CD4-positive, CD25-positive, alpha-beta regulatory T cell (primary cell): ENCODE measurements at places on chromosomes 5 and 9.

GRCh38 chr5:171871711-171872110, 86.1 kb downstream of the SMIM23 start:
- DNase-seq = no peak

DNA sequence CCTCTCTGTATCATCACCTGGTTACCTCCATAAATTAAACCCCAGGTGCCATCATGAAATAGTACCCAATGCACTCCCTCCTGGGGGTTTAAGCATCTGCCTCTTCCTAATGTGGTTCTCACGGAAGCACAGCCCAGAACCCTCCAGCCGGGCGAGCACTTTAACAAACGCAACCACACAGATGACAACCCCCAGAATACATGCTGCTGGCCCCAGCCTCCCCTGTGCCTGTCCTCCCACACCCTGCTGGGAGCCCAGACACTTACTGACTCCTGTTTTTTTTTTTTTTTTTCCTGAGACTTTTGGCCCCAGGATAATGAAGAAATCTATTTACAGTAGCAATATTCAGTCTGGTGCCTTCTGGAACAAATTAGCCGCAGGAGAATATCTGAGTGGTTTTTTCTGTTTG, 50.0 kb upstream of the COL5A1 start:
- no peak for DNase-seq

GRCh38 chr5:80654054-80654390, 430 bp upstream of the MSH3 start:
- peak; percentile 59 for DNase-seq

GRCh38 chr9:89940625-89941024, 335.8 kb downstream of the GADD45G start:
- DNase-seq = no peak
